HT1080 (cell line): ENCODE measurements at places on chromosomes 1 and 21. TPM values are rescaled to one million over a fixed set of nuclear protein-coding genes. Genes with fewer than 3 reads are reported as not detected.

DNA sequence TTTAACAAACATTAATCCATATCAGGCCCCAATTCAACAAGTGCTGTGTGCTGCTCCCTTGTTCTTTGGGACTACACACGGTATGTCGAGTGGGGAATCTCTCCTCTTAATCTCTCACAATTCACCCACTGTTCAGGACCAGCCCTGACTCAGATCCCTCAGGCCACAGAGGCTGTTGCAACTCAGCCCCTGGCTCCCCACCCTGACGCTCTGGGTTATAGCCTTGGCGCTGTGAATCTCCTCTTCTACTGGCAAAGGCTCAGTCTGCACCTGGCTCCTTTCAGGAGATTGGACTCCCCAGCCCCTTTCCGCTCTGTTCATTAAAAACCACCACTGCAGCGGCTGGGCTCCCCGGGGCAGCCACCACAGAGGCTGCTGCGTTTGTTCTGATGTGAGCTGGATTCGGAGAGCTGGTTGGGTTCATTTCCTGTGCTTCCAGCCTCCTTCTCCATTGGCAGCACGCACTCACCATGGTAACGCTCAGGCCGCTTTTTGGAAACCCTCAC lies 13.0 kb downstream of the CAPN8 start:
- peak; percentile 43 for DNase-seq

DNA sequence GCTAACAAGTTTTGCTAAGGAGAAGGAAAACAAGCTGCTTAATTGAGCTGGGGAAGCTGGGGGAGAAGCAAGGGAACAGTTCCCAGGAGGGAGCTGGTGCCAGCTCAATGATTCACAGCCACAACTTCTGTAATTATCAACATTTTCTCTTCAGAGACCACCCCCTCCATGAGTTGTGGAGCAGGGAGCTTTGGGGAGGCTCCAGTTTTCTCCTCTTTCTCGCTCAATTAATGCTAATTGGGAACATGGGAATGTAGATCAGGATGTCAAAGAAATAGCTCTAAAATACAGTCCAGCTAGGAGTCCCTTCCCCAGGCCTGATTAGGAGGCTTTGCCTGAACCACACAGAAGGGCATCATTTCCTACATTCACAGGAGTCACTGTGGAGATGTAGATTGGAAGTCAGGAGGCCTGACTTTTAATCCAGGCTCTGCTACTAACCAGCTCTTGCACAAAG lies 12.1 kb upstream of the MNDA start:
- DNase-seq = no peak

GRCh38 chr1:24301785-24302175 lies 17.4 kb upstream of the GRHL3 start:
- DNase-seq = no peak

- DNase-seq = no peak
These were observed 75.4 kb upstream of the ACTRT2 start for GRCh38 chr1:2945821-2946231.

KANK4 gene
- not detected in 2 replicates for total RNA-seq

GRCh38 chr1:51270751-51271150 lies 34.7 kb downstream of the RNF11 start:
- DNase-seq = no peak

RNF186 gene
- total RNA-seq = not detected in 2 replicates

ASCL5 gene
- not detected in 2 replicates for total RNA-seq
